ENCODE measurements at places on chromosomes 3 and 15.

- DNase-seq, result no peak
Measured at GRCh38 chr15:49079340-49080039, 33.2 kb upstream of the SECISBP2L start.

GRCh38 chr15:85030301-85030929, 48.8 kb downstream of the PDE8A start:
- no peak for DNase-seq

DNA sequence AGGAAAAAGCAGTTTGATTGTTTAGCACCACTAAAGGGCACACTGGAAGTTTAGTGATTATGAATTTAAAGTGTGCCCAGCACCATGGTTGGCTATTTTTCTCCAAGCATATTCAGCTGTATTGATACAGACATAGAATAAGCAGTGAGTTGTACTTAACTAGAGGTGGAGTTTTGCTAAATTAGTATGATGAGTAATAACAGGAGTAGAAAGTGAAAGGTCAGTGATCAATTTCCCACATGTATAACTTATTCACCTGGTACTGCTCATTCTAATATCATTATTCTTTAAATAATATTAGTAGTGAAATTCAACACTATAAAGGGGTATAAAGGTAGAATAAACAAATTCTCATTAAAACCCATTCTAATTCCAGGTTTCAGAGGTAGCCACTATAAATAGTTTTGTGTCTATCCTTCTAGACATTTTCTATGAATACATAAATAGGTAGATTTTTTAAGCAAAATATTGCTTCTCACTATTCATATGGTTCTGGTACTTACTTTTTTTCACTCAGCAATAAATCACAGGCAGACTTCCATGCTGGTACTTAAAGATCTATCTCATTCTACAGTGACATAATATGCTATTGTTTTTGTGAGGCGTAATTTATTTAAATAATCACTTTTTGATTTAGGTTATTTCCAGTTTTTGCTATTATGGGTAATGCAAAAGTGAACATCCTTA, 732.9 kb downstream of the VGLL3 start:
- DNase-seq, result no peak

DNA sequence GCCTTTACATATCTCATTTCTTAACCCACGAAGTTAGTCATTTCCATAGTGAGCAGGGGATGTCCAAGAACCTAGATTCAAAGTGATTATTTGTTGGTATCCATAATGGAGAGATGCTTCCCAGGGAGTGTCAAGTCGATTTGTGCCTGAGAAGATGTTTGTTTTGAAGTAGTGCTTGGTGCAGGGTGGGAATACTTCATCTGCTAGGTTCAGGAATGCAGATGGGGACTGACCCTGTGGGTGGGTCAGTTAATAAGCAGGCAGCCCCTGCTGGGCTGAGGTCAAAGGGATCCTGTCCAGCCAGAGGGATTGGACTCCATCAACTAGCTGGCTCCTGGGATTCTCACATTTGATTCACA, 44.1 kb upstream of the VILL start:
- DNase-seq, result no peak

DNA sequence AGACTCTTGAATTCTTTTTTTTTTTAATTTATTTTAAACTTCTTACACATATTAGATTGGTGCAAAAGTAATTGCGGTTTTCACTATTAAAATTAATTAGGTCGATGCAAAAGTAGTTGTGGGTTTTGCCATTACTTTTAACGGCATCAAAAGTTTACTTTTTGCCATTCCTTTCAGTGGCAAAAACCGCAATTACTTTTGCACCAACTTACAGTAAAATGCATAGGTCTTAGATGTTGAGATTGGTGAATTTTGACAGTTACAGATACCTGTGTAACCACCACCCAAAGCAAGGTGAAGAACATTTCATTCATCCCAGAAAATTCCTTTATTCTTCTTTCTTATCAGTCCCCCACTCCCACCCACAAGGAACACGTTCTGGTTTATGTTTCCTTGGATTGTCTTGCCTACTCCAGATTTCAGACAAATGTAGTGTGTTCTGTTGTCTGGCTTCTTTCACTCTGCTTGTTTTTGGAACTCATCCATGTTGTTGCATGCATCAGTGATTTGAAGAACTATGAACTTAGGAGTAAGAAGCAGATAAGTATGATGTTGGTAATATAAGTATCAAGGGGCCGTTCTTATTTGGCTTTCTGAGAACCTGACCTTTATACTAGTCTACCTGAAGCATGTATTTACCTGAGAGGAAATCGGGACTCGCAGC, 198.4 kb upstream of the UBE2E1 start:
- no peak for DNase-seq

GRCh38 chr15:60381148-60381788, 16.5 kb downstream of the ANXA2 start:
- DNase-seq, result no peak

- no peak for DNase-seq
Measured at GRCh38 chr3:58560771-58561311, 16.4 kb downstream of the FAM107A start.

DNA sequence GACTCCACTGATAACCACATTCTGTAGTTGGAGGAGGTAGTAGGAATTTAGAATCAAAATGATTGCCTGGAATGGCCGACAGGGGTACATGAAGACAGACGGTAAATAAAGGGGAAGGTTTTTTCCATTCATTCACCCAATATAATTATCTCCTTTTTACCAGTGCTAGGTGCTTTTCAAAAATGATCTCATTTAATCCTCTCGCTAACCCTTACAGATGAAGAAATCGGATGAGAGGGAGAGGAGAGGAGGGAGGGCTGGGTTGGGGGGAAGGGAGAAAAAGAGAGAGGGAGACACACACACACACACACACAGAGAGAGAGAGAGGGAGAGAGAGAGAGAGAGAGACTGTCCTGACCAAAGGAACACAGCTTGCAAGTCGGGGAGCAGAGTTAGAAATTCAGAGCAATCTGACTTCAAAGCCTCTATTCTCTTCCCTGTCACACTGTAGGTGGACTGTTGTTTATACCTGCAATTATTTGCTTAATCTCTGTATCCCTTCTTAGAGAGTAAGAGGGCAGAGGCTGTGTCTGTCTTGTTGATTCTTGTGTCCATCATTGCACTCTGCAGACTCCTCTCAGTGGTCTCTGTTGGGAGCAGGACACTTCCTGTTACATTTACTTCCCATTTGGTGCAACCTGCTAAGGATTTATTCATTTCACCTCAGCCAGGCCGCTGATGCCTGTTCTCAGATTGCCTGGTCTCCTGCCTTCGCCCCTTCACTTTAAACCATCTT, 18.7 kb upstream of the PAQR9 start:
- no peak for DNase-seq

DNA sequence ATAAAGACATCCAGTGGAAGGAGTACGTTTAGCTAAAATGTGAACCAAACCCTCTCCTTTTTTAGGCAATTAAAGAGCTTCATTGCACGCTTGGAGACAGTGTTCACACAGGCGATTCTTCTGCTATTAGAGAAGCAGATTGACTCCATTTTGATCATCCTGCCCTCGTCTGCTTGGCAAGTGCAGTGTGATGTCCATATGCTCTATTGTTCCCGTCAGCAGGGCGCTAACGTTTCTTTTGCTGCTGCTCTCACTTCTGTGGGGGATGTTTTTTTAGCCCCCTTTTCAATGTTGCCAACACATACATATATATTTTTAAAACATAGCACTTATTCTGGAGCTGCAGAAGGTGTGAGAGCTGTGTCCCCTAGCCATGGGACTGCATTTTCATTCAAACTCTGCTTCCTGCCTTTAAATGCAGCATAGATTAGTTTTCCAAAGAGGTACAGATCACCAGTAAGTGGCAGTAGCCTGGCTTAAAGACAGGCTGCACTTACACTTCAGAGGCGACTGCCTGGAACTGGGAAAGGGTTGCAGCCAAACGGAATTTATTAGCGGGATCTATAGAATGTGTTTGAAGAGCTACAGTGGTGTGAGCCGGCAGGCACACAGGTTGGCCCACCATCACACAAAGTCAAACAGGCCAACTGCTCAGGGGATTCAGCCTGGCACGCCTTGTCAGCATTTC, 292.6 kb upstream of the DPH6 start:
- no peak for DNase-seq

- DNase-seq, result no peak
Measured at GRCh38 chr3:16890597-16891333, 6.0 kb downstream of the PLCL2 start.

- no peak for DNase-seq
Measured at GRCh38 chr3:49009396-49009795, 2.2 kb downstream of the WDR6 start.

DNA sequence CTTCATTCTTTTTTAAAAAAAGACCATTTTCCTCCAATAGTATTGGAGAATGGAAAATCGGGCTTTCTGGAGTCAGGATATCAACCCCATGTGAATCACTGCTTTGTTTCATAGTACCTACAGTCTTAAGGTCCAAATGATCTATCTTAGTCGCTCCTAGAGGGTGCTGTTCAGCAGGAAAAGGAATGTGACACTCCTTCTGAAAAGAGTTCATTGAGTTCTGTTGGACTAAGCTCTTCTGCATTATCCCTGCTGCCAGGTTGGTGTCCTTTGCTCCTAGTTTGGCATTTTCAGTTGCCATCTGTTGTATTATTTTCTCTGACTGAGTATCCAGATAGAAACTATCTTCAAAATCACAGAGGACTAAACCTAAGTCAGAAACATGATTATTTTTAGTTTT, 57.2 kb downstream of the POLQ start:
- DNase-seq, result no peak
